ENCODE measurements at places on chromosomes 16 and 17.

- no peak for DNase-seq
These were observed 11.0 kb upstream of the NFATC3 start for GRCh38 chr16:68073902-68074760.

DNA sequence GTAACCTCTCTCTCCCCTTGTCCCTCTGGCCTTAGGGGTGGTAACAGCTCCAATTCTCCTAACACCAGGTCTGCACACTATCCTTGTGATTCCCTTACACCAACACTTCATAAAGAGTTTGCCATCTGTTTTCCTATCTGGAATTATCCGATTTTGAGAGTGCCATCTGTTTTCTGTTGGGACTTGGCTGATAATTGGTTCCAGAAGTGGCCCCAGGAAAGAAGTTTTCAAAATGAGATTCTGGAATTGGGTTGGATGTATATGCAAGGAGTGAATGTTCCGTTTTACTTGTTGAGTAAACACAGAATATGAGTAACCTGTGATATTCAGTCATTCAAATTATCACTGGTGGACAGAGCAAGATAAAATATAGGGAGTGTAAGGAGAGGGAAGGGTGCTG, 134.1 kb upstream of the HS3ST3A1 start:
- no peak for DNase-seq

DNA sequence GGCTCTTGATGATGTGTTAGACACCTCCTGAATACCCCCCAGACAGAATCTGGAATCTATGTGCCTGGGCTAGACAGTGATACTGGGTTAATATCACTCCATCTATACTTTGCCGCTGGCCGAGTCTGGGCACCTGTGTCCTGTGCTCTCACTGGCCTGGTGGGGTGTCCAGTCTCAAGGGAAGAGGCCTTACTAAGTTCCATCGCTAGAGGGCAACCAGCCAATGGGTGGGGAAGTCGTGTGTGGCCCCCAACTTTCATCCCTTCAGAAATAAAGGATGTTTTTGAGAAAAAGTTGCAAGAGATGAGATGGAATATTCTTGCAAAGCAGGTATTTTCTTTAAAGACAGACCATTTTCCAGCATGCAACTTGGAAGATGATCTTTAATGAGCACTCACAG, 1.6 kb upstream of the GLP2R start:
- DNase-seq, result no peak

DNA sequence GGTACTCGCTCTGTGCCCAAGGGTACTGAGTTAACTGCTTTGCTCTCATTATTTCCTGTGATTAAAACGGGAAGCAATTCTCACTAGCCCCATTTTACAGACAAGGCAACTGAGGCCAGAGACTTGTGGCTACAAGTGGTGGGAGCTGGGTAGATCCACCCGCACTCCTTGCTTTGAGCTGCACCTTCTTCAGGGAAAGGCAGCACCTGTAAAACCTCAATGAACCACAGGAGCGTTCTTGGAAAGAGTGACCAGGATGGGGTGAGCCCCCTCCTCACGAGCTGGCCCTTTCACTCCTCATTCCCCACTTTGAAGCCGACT, 80.0 kb downstream of the TIMM22 start:
- DNase-seq, result no peak

GRCh38 chr16:12539185-12539929, 264.3 kb downstream of the CPPED1 start:
- DNase-seq, result no peak

GRCh38 chr16:23836078-23836403, 258 bp downstream of the PRKCB start:
- no peak for DNase-seq

- DNase-seq, result no peak
These were observed 23.2 kb downstream of the ITGB3 start for GRCh38 chr17:47276868-47277267.

- DNase-seq, result no peak
These were observed 117.8 kb downstream of the METRNL start for GRCh38 chr17:83196973-83197880.

DNA sequence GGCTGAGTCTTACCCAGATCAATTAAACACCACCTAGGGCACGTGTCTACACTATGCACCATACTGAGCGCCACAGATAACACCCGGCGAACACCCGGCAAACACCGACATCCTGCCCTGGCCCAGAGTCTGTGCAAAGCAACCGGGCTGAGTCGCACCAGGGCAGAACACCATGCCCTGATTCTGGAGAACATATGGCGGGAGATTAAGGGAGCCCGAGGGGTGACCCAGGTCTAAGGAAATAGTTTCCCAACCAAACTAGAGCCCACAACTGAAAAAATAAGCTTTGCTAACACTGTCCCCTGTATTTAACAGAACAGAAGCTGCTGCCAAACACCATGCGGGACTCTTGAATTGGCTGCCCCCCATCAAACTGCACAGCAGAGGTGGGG, 22.1 kb downstream of the MYO18A start:
- no peak for DNase-seq
